Ovary (tissue), 10 donors: ENCODE measurements at places on chromosomes 7 and 10. TPM values are rescaled to one million over a fixed set of nuclear protein-coding genes. Genes with fewer than 3 reads are reported as not detected.

- no peak overlapping the region for H3K27ac ChIP-seq
- H3K36me3 ChIP-seq: no peaks in the 10 kb centered on the region
- no peak overlapping the region for H3K4me3 ChIP-seq
- no peak for DNase-seq
- peaks cover 17% of the 10 kb centered on the region for H3K4me1 ChIP-seq
Observed at GRCh38 chr10:58700591-58700990, 187.9 kb downstream of the BICC1 start.

DNA sequence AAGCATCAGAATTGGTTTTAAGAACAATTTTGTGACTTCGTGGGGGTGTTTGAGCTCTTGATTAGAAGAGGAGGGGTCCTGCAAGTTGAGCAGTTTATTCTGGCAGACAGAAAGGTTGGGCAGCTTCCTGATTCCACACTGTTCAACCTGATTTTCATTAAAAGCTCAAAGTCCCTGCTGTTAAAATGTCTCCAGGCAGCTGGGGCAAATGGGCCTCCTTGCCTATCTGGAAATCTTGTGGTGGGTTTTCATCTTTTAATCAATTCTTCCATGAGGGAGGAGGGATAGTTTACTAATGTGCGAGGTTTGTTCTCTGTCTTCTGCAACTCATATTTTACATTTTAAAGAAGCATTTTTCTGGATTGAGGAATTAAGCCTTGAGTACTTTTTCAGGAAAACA lies 276.7 kb downstream of the NXPH1 start:
- no peaks in the 10 kb centered on the region for H3K4me1 ChIP-seq
- H3K27ac ChIP-seq: no peak overlapping the region
- no peaks in the 10 kb centered on the region for H3K27me3 ChIP-seq
- no peak for DNase-seq
- no peak overlapping the region for H3K4me3 ChIP-seq
- H3K36me3 ChIP-seq: no peaks in the 10 kb centered on the region

- H3K4me3 ChIP-seq: no peak overlapping the region
- no peaks in the 10 kb centered on the region for H3K27me3 ChIP-seq
- H3K36me3 ChIP-seq: no peaks in the 10 kb centered on the region
Observed at GRCh38 chr10:124562425-124563060, 100.9 kb downstream of the LHPP start.

- H3K27ac ChIP-seq: no peak overlapping the region
- H3K27me3 ChIP-seq: no peaks in the 10 kb centered on the region
- H3K36me3 ChIP-seq: no peaks in the 10 kb centered on the region
- H3K4me1 ChIP-seq: no peaks in the 10 kb centered on the region
- no peak overlapping the region for H3K4me3 ChIP-seq
Observed at GRCh38 chr7:155247479-155248365, 50.0 kb upstream of the INSIG1 start.

DNA sequence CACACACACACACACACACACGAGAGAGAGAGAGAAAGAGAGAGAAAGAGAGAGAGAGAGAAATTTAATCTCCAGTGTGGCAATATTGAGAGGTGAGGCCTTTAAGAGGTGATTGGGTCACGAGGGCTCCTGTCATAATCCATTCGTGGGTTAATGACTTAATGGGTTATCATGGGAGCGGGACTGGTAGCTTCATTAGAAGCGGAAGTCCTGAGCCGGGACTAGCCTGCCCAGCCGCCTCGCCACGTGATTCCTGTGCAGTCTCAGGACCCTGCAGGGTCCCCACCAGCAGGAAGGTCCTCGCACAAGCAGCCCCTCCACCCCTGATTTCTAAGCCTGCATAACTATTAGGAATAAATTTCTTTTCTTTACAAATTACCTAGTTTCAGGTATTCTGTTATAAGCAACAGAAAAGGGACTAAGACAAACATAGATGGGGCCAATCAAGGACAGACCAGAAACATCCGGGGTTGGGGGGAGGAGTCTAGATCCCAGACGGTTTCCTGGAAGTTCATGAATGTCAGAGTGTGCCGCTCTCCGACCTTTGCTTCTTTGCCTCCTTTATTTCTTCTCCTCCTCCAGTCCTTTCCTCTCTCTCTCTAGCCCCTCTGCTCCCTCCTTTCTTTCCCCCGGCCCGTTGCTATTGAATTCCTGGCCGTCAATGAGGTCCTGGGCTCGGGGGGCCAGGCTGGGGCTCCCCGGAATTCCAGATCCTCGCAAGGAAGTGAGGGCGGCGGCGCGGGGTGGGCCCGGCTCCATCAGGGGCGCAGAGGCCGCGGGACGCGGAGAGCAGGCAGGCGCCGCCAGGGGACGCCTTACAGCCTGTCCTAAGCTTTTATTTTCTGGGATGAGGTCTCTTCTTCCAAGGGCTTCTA lies 146.8 kb downstream of the CYP26A1 start:
- no peak for DNase-seq
- H3K36me3 ChIP-seq: no peaks in the 10 kb centered on the region
- no peak overlapping the region for H3K4me3 ChIP-seq
- no peaks in the 10 kb centered on the region for H3K27me3 ChIP-seq

- H3K4me1 ChIP-seq: peaks cover 2% of the 10 kb centered on the region
- H3K4me3 ChIP-seq: no peak overlapping the region
- no peak overlapping the region for H3K27ac ChIP-seq
- no peak for DNase-seq
- H3K27me3 ChIP-seq: no peaks in the 10 kb centered on the region
Observed at GRCh38 chr7:107051376-107051775, 6.9 kb downstream of the PRKAR2B start.

GRCh38 chr7:100185726-100186125 lies 8.0 kb downstream of the STAG3 start:
- H3K27me3 ChIP-seq: no peaks in the 10 kb centered on the region
- DNase-seq: no peak
- no peak overlapping the region for H3K27ac ChIP-seq
- no peak overlapping the region for H3K4me3 ChIP-seq
- no peaks in the 10 kb centered on the region for H3K36me3 ChIP-seq

DNA sequence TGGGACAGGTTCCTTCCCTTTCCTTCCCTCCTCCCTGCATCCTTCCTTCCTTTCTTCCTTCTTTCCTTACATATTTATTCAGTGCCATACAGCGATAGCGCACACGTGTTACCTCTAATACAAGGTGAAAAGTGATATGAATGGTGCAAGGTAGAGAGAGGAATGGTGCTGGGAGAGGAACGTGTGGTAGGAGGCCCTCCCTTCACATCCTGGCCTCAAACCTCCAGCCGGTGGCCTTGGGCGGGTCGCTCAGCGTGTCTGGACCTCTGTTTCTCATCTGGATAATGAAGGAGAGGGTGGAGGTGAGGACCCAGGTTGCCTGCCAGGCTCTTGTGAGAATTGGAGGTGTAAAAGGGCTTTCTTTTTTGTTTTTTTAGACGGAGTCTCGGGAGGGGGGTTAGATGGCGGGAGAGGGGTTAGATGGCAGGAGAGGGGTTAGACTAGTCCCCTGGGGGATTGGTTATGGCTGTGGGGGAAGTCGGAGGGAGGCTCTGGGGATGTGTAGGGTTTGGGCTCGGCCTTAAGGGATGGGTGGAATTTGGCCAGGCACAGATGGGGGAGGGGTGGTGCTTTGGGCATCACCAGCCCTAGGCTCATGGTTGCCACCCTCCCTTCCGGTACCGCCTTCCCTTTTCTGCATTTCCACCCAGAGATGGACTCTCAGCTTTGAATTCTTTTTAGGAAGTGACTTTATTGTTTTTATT lies 14.9 kb downstream of the CHST3 start:
- no peaks in the 10 kb centered on the region for H3K36me3 ChIP-seq
- H3K27ac ChIP-seq: no peak overlapping the region
- peak; percentile 21 for DNase-seq
- H3K4me1 ChIP-seq: peaks cover 65% of the 10 kb centered on the region

DNA sequence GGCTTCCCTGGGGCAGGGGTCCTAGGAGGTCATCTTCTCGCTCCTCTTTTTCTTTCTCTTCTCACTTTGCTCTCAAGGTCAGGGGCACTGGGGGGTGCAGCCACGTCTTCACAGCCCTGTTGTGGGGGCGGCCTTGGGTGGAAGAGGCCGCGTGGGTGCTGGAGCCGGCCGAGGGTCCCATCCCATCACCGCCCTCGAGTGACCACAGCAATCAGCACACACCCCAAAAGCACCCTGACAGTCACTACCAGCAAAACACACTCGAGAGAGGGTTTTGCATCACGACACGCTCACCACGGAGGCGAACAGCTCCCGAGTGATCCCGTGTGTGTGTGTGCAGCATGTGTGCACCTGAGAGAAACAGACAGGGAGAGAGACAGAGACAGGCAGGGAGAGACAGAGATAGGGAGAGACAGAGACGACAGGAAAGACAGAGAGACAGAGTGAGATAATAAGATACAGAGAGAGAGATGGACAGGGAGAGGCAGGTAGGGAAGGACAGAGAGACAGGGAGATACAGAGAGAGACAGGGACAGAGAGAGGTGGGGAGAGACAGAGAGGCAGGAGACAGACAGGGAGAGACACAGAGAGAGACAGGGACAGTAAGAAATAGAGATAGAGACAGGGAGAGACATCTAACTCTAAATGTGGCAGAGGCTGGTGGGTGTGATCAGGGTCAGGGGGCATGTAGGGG lies 100.9 kb downstream of the WDR37 start:
- peaks cover 4% of the 10 kb centered on the region for H3K4me1 ChIP-seq
- H3K4me3 ChIP-seq: no peak overlapping the region
- no peak for DNase-seq
- H3K27me3 ChIP-seq: no peaks in the 10 kb centered on the region

DNA sequence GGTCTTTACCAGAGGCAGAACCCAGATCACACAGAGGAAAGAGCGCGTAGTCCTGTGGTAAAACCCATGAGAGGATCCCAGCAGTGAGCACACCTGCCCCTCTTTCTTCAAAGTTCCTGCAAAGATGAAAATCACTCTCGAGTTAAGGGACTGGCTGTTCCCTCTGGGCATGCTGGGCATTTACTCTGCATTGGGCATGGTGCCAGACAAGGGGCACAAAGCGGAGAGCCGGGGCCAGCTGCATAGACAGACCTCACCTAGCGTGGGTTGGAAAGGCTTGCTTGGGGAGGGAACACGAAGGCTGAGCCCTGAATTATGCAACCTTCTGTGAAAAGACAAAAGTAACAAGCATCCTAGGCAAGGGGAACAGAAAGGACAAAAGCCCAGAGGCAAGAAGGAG lies 120.0 kb upstream of the TCERG1L start:
- H3K4me3 ChIP-seq: no peak overlapping the region
- H3K36me3 ChIP-seq: no peaks in the 10 kb centered on the region
- no peak for DNase-seq
- H3K27me3 ChIP-seq: no peaks in the 10 kb centered on the region
- peaks cover 17% of the 10 kb centered on the region for H3K4me1 ChIP-seq

GRCh38 chr10:99927721-99928280 lies 81.9 kb downstream of the DNMBP start:
- no peaks in the 10 kb centered on the region for H3K36me3 ChIP-seq
- H3K27me3 ChIP-seq: no peaks in the 10 kb centered on the region
- H3K27ac ChIP-seq: no peak overlapping the region
- H3K4me3 ChIP-seq: no peak overlapping the region
- H3K4me1 ChIP-seq: peaks cover 12% of the 10 kb centered on the region

DNA sequence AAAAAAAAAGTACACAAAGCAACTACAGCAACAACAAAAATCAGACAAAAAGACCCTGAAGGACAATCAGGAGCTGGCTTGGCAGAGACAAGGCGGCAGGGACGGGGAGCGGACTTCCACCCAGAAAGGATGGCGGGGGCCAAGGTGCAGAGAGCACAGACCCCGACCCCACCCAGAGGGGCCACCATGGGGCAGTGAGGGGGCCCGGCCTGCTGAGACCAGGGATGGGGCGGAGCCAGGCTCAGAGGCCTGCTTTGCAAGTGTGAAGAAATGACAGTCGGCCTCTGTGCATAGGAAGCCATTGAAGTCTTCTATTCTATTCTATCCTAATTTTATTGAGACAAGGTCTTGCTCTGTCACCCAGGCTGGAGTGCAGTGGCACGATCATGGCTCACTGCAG lies 82.0 kb downstream of the ELFN1 start:
- no peaks in the 10 kb centered on the region for H3K36me3 ChIP-seq
- no peak for DNase-seq
- H3K27me3 ChIP-seq: no peaks in the 10 kb centered on the region
- no peak overlapping the region for H3K27ac ChIP-seq

GRCh38 chr10:36761121-36761520 lies 364.3 kb upstream of the ANKRD30A start:
- H3K36me3 ChIP-seq: no peaks in the 10 kb centered on the region
- H3K4me3 ChIP-seq: no peak overlapping the region
- H3K27me3 ChIP-seq: no peaks in the 10 kb centered on the region
- no peak overlapping the region for H3K27ac ChIP-seq
- DNase-seq: no peak
- peaks cover 4% of the 10 kb centered on the region for H3K4me1 ChIP-seq

GRCh38 chr10:69465457-69466157 lies 14.3 kb downstream of the TSPAN15 start:
- H3K4me1 ChIP-seq: no peaks in the 10 kb centered on the region
- H3K4me3 ChIP-seq: no peak overlapping the region
- DNase-seq: no peak
- no peak overlapping the region for H3K27ac ChIP-seq
- no peaks in the 10 kb centered on the region for H3K36me3 ChIP-seq

GRCh38 chr10:74991435-74991834 lies 120.0 kb upstream of the SAMD8 start:
- H3K27me3 ChIP-seq: no peaks in the 10 kb centered on the region
- H3K4me3 ChIP-seq: no peak overlapping the region
- H3K36me3 ChIP-seq: no peaks in the 10 kb centered on the region
- no peak overlapping the region for H3K27ac ChIP-seq
- H3K4me1 ChIP-seq: peaks cover 4% of the 10 kb centered on the region
- DNase-seq: no peak

The ZNF394 gene
- total RNA-seq: 36.7 TPM

The GPR37 gene
- 0.20 TPM for total RNA-seq

The ZNF853 gene
- total RNA-seq: 24.8 TPM

The IL15RA gene
- 6.9 TPM for total RNA-seq

The CEP41 gene
- 1.8 TPM for total RNA-seq

The CHCHD3 gene
- total RNA-seq: 44.3 TPM

The HOXA3 gene
- 50.9 TPM for total RNA-seq

The BAG3 gene
- total RNA-seq: 33.5 TPM

The TMEM26 gene
- 1.7 TPM for total RNA-seq
